NCI-H1694 (cell line): ENCODE measurements at places on chromosomes 13 and 19.

- no peak for DNase-seq
These were observed 88.8 kb downstream of the GNG7 start for GRCh38 chr19:2613507-2614295.

- DNase-seq = peak; percentile 23
These were observed 10.1 kb upstream of the SLC25A42 start for GRCh38 chr19:19053508-19054314.

DNA sequence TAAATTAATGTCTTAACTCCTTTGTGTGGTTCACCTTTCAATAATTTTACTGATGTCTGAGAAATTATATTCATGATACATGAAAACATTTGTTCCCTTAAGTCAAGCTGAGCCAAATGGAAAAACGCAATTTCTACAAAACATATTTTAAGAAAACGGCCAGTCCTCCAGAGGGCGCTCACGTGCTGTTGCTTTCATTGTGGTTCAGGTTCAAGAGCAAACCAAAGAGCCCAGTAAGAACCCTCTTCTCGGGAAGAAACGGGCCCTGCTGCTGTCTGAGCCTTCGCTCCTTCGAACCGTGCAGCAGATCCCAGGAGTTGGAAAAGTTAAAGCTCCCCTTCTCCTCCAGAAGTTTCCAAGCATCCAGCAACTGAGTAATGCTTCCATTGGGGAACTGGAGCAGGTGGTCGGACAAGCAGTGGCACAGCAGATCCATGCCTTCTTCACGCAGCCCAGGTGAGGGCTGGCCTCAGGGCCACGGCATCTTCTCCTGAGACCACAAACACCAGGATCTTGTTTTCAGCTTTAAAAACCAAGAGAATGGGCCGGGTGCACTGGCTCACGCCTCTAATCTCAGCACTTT, 4.3 kb downstream of the FAAP24 start:
- peak; percentile 84 for DNase-seq

GRCh38 chr13:38674208-38674607, 12.7 kb upstream of the FREM2 start:
- DNase-seq = no peak

DNA sequence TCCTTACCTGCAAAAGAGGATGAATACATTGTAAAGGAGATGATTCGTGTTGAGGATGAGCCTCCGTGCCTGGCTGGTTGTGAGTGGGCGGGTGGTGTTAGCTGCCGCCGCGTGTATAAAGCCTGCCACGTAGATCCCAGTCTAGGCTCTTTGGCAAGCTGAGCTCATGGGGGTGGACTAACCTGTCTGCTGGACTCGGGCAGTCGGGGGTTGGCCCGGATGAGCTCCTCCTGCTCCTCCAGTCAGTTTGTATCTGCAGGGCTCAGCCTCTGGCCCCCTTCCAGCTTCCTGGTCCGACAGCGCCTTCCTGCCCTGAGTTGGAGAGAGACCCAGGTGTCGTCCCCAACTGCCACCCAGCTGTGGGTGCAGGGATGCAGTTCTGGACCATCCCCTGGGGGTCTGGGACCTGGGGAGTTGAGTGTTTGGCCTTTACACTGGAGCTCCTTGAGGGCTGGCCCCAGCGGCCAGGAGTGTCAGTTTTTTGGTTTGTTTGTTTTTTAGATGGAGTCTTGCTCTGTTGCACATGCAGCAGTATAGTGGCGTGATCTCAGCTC, 20.9 kb downstream of the TECR start:
- no peak for DNase-seq

DNA sequence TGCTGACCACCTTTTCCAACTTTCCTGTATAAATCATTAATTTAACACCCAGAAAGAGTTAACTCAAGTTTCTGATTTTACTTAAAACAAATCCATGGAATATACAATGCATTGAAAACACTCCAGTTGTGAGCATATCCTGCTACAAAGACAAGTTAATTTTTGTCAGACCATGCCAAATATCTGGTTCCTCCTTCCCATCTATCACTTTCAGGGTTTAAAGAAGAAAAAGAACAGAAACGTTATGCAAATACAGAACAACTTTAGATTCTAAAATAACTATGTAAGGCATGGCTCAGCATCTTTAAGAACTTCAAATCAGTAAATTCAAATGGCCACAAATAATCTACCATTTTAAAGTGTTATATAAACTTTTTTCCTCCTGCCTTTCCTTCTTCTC, 14.9 kb downstream of the MRPS31 start:
- DNase-seq = no peak
